Mesenchymal stem cell (in vitro differentiated cells and primary cell): ENCODE measurements at places on chromosomes 7 and 10.

DNA sequence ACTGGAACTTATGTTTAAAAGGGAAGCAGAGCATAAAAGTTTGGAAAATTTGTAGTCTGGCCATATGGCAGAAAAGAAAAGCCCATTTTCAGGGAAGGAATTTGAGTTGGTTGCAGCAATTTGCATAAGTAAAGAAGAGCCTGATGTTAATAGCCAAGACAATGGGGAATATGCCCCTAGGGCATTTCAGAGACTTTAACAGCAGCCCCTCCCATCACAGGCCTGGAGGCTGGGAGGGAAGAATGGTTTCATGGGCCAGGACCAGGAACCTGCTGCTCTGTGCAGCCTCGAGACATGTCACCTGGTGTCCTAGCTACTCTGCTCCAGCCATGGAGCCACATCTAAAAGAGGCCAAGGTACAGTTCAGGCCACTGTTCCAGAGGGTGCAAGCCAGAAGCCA is 35.3 kb downstream of the HTR7 start:
- H3K4me3 ChIP-seq: no peak overlapping the region
- no peaks in the 10 kb centered on the region for H3K27me3 ChIP-seq
- no peaks in the 10 kb centered on the region for H3K36me3 ChIP-seq
- no peak overlapping the region for H3K27ac ChIP-seq

- DNase-seq: peak; percentile 80
- H3K27me3 ChIP-seq: peaks cover under 1% of the 10 kb centered on the region
- no peaks in the 10 kb centered on the region for H3K36me3 ChIP-seq
- peaks cover 4% of the 10 kb centered on the region for H3K4me1 ChIP-seq
Observed at GRCh38 chr7:155291045-155291530, 6.6 kb upstream of the INSIG1 start.

- no peaks in the 10 kb centered on the region for H3K4me1 ChIP-seq
- no peaks in the 10 kb centered on the region for H3K27me3 ChIP-seq
- H3K27ac ChIP-seq: no peak overlapping the region
- H3K36me3 ChIP-seq: no peaks in the 10 kb centered on the region
Observed at GRCh38 chr7:132187869-132188789, 388.1 kb downstream of the PLXNA4 start.

GRCh38 chr7:100016215-100016901 is 962 bp downstream of the ZKSCAN1 start:
- no peak overlapping the region for H3K27ac ChIP-seq
- peak overlapping the region; percentile 100 for H3K4me3 ChIP-seq
- peaks cover under 1% of the 10 kb centered on the region for H3K27me3 ChIP-seq
- H3K36me3 ChIP-seq: peaks cover 15% of the 10 kb centered on the region
- peak; percentile 42 for DNase-seq

- no peaks in the 10 kb centered on the region for H3K36me3 ChIP-seq
- no peaks in the 10 kb centered on the region for H3K4me1 ChIP-seq
- H3K27me3 ChIP-seq: no peaks in the 10 kb centered on the region
Observed at GRCh38 chr7:147771344-147771743, 819.2 kb upstream of the C7orf33 start.

DNA sequence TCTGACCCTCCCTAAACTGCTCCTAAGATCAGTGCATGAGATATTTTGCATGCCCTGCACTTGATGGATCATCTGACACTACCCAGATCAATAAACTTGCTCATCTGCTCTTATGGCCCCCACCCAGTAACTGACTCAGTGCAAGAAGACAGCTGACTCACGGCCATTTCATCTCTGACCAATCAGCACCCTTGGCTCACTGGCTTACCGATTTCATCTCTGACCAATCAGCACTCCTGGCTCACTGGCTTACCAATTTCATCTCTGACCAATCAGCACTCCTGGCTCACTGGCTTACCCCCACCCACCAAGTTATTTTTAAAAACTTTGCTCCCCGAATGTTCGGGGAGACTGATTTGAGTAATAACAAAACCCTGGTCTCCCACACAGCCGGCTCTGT is 37.2 kb upstream of the OPTN start:
- H3K4me1 ChIP-seq: no peaks in the 10 kb centered on the region
- no peaks in the 10 kb centered on the region for H3K36me3 ChIP-seq
- H3K4me3 ChIP-seq: no peak overlapping the region
- no peak overlapping the region for H3K27ac ChIP-seq

GRCh38 chr10:100687143-100688003 is 58.0 kb upstream of the PAX2 start:
- H3K36me3 ChIP-seq: no peaks in the 10 kb centered on the region
- H3K4me1 ChIP-seq: peaks cover 2% of the 10 kb centered on the region
- peaks cover 93% of the 10 kb centered on the region for H3K27me3 ChIP-seq
- no peak overlapping the region for H3K27ac ChIP-seq

DNA sequence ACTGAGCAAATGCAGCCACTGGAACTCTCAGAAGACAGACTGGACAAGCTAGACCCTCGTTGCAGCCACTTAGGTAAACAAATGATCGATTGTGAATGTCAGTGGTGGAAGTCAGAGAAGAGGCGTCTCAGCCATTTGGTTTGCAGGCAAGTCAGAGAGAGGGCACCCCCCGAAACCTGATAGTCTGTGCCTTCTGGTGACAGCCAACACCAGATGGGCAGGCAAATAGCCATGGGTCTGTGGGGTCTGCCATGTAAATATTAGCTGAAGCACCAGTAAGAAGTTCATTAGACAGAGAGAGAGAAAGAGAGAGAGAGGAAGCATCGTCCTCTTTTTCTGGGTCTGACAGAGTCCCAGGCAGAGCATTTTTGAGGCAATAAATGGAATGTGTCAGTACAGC is 5.4 kb downstream of the PPP1R17 start:
- no peak overlapping the region for H3K27ac ChIP-seq
- no peaks in the 10 kb centered on the region for H3K36me3 ChIP-seq
- H3K4me1 ChIP-seq: no peaks in the 10 kb centered on the region
- H3K4me3 ChIP-seq: no peak overlapping the region
- no peak for DNase-seq

DNA sequence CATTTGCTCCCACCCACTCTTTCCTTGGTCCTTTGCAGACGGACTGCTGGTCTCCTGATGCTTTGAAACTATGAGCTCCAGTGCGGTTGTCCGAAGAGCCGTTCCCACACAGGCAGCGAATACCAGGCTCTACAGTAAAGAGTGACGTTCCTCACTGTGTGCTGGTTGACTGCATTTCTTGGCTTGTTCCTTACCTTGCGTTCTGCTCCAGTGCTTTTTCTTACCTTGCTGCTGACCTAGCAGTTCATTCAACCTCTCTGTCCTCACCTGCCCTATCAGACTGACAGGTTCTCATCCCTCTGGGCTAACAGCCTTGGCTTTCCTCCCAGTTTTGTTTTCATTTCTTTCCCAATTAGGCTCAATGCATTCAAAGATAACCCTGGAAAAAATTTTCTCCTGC is 214.8 kb downstream of the TMEM178B start:
- no peak for DNase-seq
- no peak overlapping the region for H3K4me3 ChIP-seq
- H3K4me1 ChIP-seq: no peaks in the 10 kb centered on the region
- no peaks in the 10 kb centered on the region for H3K36me3 ChIP-seq
- no peak overlapping the region for H3K27ac ChIP-seq

DNA sequence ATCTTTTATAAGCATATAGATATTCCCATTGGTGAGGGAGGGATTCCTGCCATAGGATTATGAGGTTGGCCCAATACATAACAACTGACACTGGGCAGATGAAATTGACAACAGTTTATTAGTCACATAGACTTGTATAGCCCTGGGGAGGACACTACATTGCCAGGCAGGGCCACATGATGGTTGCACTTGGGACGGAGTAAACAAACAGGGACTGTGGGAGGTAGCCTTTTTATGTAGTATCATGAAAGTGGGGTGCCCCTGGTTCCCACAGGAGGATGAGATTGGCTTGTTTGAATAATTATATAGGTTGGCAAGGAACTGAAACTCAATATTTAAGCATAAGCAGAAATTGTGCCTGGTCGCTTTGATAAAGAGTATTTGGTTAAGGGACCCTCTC is 23.5 kb downstream of the TRIM24 start:
- no peaks in the 10 kb centered on the region for H3K36me3 ChIP-seq
- no peaks in the 10 kb centered on the region for H3K27me3 ChIP-seq
- no peak overlapping the region for H3K27ac ChIP-seq
- no peak overlapping the region for H3K4me3 ChIP-seq
- peaks cover 2% of the 10 kb centered on the region for H3K4me1 ChIP-seq

GRCh38 chr7:20201380-20201779 is 15.8 kb downstream of the MACC1 start:
- no peak overlapping the region for H3K4me3 ChIP-seq
- H3K36me3 ChIP-seq: no peaks in the 10 kb centered on the region
- no peak for DNase-seq
- H3K27me3 ChIP-seq: no peaks in the 10 kb centered on the region
- peaks cover 2% of the 10 kb centered on the region for H3K4me1 ChIP-seq

DNA sequence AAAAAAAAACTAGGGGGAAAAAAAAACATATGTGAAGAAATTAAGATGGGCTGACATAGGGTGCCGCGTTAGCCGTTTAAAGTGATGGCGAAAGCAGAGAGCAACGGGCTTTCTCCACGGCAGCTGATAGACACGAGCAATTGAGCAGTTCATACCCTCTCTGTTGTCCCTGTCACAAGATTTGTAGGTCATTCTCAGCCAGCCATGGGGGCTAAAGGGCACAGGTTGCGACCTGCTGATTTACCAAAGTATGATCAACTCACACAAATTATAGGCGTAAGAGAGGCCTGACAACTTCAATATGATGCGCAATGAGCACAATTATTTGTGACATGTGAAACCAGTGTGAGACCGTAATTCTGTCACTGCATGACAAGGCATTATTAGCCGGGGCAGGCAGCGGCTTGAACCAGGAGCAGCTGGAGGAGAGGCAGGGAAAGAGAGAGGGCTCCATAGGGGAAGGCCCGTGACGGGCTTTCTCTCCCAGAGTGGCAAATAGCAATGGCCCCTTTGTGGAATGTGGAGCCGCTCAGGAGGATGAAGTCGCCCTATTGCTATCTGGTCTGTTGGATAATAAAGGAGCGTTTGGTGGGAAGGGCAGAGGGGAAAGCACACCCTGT is 195.1 kb upstream of the HABP2 start:
- DNase-seq: no peak
- peaks cover 4% of the 10 kb centered on the region for H3K4me1 ChIP-seq
- H3K27ac ChIP-seq: no peak overlapping the region
- H3K4me3 ChIP-seq: no peak overlapping the region
- H3K36me3 ChIP-seq: no peaks in the 10 kb centered on the region

GRCh38 chr7:75854233-75854632 is 24.6 kb upstream of the RHBDD2 start:
- no peaks in the 10 kb centered on the region for H3K27me3 ChIP-seq
- no peaks in the 10 kb centered on the region for H3K4me1 ChIP-seq
- H3K27ac ChIP-seq: no peak overlapping the region
- peak; percentile 68 for DNase-seq
- no peak overlapping the region for H3K4me3 ChIP-seq

DNA sequence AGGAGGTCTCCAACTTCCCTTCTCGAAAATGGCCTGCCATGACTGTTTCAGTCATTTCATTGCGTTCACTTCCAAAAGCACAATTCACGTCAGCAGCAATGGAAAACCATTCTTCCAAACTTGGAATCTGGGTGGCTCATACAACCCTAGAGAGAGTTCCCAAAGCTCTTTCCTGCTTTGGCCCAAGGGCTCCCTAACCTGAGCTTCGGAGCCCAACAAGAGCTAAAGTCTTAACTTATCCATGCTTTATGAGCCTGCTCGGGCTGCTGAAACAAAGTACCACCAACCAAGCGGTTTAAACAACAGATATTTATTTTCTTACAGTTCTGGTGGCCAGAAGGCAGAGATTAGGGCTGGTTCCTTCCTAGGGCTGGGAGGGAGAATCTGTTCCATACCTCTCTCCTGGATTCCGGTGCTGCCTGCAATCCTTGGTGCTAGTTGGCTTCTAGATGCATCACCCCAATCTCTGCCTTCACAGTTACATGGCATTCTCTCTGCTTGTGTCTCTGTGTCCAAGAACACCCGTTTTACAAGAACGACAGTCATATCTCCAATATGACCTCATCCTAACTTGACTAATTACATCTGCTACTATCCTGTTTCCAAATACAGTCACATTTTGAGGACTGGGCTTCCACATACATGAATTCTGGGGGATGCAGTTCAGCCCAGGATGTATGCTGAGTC is 33.5 kb downstream of the CAMK2B start:
- no peak overlapping the region for H3K4me3 ChIP-seq
- no peak for DNase-seq
- H3K27me3 ChIP-seq: peaks cover 78% of the 10 kb centered on the region

DNA sequence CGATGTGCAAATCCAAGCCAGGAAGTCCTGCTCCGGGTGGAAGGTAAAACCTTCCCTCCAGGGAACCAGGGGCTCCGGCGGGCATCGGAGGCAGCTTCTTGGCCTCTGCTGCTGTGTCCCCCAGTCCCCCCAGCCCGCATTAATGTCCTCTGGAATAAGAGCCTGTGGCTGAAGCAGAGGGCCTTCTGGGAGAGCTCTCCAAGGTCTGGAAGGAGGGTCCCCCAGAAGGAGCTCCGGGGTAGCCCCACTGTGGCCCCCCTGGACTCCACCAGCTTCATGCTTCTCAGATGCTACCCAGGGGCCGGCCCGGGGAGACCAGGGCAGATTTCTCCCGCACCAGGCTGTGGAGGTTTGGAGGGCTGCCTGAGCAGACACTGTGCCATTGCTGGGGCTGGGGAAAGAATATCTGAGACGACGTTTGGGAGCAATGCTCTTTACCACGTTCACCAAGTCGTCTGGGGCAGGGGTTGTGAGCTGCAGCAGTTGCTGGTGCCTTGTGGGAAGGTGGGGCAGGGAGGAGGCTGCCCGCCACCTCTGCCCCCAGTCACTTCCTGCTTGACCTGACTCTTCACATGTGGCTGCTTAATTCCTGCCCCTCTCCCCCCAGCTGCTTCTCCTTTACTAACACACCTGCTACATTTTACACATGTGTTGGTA is 8.3 kb downstream of the ZNF853 start:
- H3K27ac ChIP-seq: no peak overlapping the region
- no peak overlapping the region for H3K4me3 ChIP-seq
- no peaks in the 10 kb centered on the region for H3K4me1 ChIP-seq
- no peak for DNase-seq
- H3K27me3 ChIP-seq: no peaks in the 10 kb centered on the region

DNA sequence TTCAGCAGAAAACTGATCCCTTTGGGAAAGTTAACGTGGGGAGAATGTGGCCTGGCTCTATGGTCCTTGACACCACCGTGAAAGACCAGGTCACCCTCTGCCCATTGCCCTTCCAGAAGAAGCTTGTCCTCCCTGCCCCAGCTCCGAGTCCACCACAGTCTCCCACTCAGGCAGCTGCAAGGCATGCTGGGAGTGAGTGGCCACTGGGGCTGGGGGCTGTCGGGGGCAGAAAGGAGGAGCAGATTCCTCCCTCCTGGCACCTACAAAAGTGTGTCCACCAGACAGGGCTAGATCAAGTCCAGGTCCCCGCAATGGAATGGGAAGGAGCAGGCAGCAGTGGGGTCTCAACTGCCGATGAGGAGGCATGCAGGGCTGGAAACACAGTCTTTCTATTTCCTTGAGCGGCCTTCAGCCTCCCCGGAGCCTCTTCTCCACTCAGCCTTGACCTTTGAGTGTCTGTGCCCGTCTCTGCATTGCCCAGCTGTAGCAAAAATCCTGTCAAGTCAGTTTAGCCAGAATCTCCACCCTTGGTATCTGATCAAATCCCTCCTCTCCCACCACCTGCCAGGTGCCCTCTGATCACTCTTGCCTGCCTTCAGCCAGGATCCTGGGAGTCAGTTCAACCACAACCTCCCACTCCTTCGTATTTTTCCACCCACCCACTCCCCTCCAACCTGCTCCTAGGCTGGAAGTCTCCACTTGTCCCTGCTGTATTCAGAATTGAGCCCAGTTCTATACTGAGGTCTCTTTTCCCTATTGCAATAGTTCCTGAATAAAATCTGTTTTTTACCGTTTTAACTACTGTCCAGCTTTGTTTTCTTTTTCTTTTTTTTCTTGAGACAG is 6.9 kb upstream of the ZNF316 start:
- no peaks in the 10 kb centered on the region for H3K36me3 ChIP-seq
- peaks cover 1% of the 10 kb centered on the region for H3K4me1 ChIP-seq

- H3K4me1 ChIP-seq: no peaks in the 10 kb centered on the region
- H3K4me3 ChIP-seq: no peak overlapping the region
- H3K36me3 ChIP-seq: no peaks in the 10 kb centered on the region
Observed at GRCh38 chr7:8343556-8343955, 81.6 kb upstream of the ICA1 start.
